ENCODE measurements at places on chromosomes 1 and 21.

DNA sequence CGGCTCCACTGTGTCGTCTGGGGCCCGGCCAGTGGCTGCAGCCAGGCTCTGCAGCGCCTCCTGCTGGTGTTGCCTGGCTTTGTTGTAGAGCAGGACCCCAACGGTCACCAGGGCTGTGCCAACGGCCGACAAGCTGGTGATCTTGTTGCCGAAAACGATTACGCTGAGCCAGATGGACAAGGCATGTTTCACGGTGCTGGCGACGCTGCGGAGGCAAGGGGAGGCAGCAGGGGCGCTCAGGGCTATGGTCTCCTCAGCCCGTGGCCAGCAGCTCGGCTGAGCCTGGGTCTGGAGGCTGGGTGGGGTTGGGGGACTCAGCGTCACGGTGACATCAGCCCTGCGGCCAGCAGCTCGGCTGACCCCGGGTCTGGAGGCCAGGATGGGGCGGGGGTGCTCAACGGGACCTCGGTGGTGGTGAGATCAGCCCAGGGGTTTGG, 7.0 kb upstream of the CDK11B start:
- peak; percentile 55 for DNase-seq

DNA sequence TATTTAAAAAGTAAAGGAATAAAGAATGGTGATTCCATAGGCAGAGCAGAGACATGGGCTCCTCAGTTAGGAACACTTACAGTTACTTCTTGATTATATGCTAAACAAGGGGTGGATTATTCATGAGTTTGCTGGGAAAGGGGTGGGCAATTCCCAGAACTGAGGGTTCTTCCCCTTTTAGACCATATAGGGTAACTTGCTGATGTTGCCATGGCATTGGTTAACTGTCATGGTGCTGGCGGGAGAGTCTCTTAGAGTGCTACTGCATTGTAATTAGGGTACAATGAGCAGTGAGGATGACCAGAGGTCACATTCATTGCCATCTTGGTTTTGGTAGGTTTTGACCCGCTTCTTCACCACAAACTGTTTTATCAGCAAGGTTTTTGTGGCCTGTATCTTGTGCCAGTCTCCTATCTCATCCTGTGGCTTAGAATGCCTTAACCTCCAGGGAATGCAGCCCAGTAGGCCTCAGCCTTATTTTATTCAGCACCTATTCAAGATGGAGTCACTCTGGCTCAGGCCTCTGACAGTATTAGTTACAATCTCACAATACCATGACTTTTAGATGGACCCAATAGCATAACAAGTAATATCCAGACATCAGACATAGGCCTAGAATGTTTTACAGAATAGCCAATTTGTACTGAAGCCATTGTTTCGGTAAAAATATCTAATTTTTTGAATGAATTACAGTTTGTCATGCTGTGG, 106.8 kb downstream of the ZBTB18 start:
- DNase-seq: no peak

GRCh38 chr21:20647607-20648006, 350.6 kb upstream of the NCAM2 start:
- no peak for DNase-seq

- DNase-seq: no peak
These were observed 15.4 kb upstream of the MEX3A start for GRCh38 chr1:156097499-156098178.

DNA sequence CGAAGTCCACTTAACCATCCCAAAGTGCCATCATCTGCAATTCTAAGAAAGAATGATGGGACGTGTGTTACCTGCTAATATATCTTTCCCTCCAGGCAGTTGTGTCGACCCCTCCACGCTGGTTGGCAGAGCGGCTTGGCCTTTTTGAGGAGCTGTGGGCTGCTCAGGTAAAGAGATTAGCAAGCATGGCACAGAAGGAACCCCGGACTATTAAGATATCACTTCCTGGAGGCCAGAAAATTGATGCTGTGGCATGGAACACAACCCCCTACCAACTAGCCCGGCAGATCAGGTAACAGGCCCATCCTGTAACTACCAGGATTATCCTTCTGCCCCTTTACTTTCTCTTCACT, 520 bp downstream of the TARS2 start:
- DNase-seq: no peak

GRCh38 chr1:8412183-8412831, 94.4 kb downstream of the SLC45A1 start:
- no peak for DNase-seq

Measured in nephron progenitor cell (in vitro differentiated cells).